ENCODE measurements at places on chromosomes 2 and 18.

DNA sequence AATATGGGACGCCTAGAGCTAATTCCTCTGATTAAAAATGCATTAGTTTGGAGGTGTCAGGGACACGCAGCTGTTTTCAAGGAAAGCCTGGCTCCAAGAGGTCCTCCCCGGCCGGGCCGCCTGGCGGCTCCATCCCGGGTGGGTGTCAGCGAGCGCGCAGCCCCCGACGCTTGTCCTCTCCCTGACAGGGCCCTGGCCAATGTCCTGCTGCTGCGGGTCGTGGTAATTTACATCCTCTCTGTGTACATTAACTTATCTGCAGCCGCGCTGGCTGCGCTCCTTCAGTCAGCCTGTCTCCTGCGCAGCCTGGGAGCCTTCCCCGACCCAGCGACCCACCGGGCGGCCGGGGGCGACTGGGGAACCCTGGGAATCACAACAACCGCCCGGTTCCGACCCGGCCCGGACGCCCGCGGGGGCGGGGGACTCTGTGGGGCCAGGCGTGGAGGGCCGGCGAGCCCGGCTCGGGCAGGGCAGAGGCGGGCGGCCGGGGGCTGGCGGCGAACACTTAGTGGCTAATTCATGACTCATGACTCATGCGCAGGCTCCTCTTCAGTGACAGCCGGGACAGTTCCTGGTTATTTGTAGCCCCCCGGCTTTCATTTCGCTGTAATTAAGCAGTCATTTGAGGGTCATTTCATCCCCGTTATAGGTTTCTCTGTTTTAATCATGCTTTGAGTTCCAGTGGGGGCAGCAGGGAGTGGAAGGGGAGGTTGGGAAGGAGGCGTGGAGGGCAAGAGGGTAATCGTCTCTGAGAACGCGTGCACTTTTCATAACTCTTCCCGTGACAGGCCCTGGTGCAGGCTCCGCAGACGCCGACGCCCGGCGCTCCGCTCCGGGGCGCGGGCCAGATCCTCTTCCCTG, 141.9 kb upstream of the CTAGE1 start:
- DNase-seq = peak; percentile 33
- no peaks in the 10 kb centered on the region for H3K36me3 ChIP-seq
- H3K27ac ChIP-seq = no peak overlapping the region
- H3K4me1 ChIP-seq = peaks cover 30% of the 10 kb centered on the region

DNA sequence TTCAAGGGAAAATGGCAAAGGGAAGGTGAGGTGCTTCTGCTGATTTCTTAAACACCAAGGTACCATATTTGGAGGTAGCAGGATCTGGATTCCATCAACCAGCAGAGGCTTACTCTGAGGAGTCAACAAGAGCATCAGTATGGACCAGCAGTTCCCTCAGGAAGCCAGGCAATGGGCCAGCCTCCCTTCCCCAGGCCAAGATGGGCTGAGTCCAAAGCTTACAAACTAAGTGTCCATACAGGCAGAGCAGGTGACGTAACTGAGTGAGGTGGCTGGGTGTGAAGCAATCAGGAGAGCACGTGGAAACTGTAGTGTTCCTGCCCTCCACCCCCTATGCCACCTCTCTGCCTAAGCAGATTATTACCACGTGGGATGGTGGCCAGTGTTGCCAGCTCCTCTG, 134.2 kb upstream of the HNRNPA3 start:
- no peaks in the 10 kb centered on the region for H3K36me3 ChIP-seq
- H3K27me3 ChIP-seq = peaks cover 3% of the 10 kb centered on the region
- H3K27ac ChIP-seq = no peak overlapping the region
- no peak for DNase-seq
- H3K4me1 ChIP-seq = peaks cover 14% of the 10 kb centered on the region

- peaks cover 13% of the 10 kb centered on the region for H3K4me1 ChIP-seq
- DNase-seq = no peak
- H3K27ac ChIP-seq = peak overlapping the region; percentile 53
- H3K27me3 ChIP-seq = no peaks in the 10 kb centered on the region
Measured at GRCh38 chr2:55109219-55109891, 59.1 kb upstream of the RTN4 start.

GRCh38 chr2:12320991-12321641, 395.6 kb upstream of the TRIB2 start:
- no peak for DNase-seq
- no peak overlapping the region for H3K27ac ChIP-seq
- no peaks in the 10 kb centered on the region for H3K27me3 ChIP-seq

DNA sequence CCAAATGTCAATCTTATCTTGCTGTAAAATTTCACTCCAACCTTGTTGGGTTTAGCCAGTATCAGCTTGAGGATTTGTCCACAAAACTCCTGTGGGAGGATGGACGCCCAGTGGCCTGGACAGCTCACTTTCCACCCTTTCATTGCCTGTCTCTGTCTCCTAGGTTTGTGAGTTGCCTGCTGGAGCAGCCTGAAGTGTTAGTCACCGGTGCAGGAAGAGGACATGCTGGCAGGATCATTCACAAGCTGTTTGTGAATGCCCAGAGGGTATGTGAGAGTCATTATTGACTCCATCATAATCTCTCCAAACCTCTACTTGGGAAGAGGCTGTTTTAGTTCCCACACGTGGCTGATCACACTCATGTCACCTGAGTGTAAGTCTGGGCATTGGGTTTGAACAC, 112.3 kb downstream of the RAB3GAP1 start:
- H3K4me3 ChIP-seq = no peak overlapping the region
- no peak overlapping the region for H3K27ac ChIP-seq
- no peaks in the 10 kb centered on the region for H3K27me3 ChIP-seq
- H3K4me1 ChIP-seq = peaks cover 8% of the 10 kb centered on the region
- no peak for DNase-seq
- H3K36me3 ChIP-seq = peaks cover 44% of the 10 kb centered on the region

DNA sequence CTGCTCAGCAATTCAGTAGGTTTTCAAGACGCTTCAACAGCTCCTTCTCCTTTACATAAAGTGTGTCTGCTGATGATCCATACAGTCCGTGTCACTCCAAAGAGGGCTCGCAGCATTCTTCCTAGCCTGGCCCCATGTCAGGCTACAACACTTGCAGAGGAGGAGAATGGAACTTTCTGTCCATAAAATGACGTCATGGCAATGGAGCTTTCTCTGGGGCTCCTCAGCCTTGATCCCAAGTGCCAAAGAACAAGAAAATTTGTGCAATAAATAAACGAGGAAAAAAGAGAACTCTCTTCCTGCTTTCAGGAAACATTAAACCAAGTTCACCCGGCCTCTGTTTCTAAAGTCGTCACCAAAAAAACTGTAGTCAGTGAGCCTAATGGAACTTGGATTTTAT, 199.5 kb upstream of the MEIS1 start:
- no peak for DNase-seq
- no peaks in the 10 kb centered on the region for H3K36me3 ChIP-seq
- peaks cover 10% of the 10 kb centered on the region for H3K4me1 ChIP-seq
- H3K27me3 ChIP-seq = no peaks in the 10 kb centered on the region

GRCh38 chr2:216696321-216696720, 972 bp upstream of the IGFBP5 start:
- peaks cover 30% of the 10 kb centered on the region for H3K27me3 ChIP-seq
- H3K27ac ChIP-seq = no peak overlapping the region

DNA sequence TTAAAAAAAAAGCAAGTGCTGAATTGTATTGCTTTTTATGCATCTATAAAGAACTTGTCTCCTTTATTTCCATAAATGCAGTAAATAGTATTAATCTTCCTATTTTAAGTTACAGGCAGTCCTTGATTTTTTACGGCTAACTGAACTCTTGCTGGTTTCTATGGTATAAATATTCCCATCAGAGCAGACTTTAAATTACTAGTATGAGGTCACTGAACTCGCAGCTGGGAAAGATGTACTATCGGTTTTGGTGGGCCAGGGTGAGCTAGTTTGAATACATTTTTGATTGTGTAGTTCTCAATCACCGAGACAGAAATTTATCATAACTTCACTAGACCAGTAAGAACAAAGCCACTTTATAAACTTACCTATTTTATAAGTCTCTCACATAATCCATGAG, 20.9 kb upstream of the KDSR start:
- H3K36me3 ChIP-seq = peaks cover 11% of the 10 kb centered on the region
- no peak overlapping the region for H3K4me3 ChIP-seq
- no peak for DNase-seq
- H3K27me3 ChIP-seq = no peaks in the 10 kb centered on the region

- no peaks in the 10 kb centered on the region for H3K36me3 ChIP-seq
- H3K27me3 ChIP-seq = no peaks in the 10 kb centered on the region
- H3K27ac ChIP-seq = no peak overlapping the region
- no peak overlapping the region for H3K4me3 ChIP-seq
- H3K4me1 ChIP-seq = no peaks in the 10 kb centered on the region
- DNase-seq = no peak
Measured at GRCh38 chr2:189363559-189363958, 77.7 kb upstream of the WDR75 start.

- H3K4me1 ChIP-seq = peaks cover 47% of the 10 kb centered on the region
- H3K36me3 ChIP-seq = no peaks in the 10 kb centered on the region
- DNase-seq = peak; percentile 62
- H3K27me3 ChIP-seq = peaks cover 6% of the 10 kb centered on the region
- no peak overlapping the region for H3K27ac ChIP-seq
Measured at GRCh38 chr2:202035089-202035940, 1.7 kb downstream of the FZD7 start.

DNA sequence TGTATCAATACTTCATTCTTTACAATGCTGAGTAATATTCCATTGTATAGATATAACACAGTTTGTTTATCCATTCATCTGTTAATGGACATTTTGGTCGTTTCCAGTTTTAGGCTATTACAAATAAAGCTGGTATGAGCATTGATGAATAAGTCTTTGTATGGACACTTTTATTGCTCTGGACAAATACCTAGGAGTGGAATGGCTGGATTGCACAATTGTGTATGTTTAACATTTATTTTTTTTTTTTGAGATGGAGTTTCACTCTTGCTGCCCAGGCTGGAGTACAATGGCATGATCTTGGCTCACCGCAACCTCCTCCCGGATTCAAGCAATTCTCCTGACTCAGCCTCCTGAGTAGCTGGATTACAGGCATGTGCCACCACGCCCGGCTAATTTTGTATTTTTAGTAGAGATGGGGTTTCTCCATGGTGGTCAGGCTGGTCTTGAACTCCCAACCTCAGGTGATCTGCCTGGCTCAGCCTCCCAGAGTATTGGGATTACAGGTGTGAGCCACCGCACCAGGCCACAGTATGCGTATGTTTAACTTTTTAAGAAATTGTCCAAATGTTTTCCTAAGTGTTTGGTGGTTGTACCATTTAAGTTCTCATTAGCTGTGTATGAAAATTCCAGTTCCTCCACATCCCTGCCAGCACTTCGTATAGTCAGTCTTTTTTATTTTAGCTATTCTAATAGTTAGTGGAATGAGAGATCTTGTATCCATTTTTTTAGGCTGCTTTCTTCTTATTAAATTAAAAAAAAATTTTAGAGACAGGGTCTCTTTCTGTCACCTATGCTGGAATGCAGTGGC, 194.9 kb upstream of the HAAO start:
- H3K27me3 ChIP-seq = peaks cover 3% of the 10 kb centered on the region
- no peak for DNase-seq
- H3K27ac ChIP-seq = no peak overlapping the region
- H3K36me3 ChIP-seq = peaks cover 4% of the 10 kb centered on the region
- peaks cover 11% of the 10 kb centered on the region for H3K4me1 ChIP-seq

DNA sequence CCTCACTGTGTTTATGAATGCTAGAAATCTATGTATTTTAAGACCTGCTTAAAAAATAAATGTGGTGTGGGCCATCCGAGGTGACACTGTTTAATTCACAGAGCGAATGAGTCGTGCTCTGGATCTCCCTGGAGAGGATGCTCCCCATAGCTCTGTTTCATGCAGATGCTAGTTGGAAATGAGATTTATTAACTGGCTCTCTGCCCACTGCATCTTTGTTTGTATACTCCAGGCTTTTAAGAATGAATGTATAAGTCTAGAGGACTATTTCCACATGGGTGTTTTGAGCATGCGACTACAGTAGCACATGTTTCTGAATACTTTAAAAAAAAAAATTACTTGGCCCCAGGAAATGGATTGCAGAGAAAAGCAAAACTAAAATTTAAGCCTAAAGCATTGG, 3.9 kb downstream of the MAPRE2 start:
- no peak for DNase-seq
- no peaks in the 10 kb centered on the region for H3K36me3 ChIP-seq
- H3K4me3 ChIP-seq = no peak overlapping the region
- H3K4me1 ChIP-seq = peaks cover 60% of the 10 kb centered on the region
- no peak overlapping the region for H3K27ac ChIP-seq

DNA sequence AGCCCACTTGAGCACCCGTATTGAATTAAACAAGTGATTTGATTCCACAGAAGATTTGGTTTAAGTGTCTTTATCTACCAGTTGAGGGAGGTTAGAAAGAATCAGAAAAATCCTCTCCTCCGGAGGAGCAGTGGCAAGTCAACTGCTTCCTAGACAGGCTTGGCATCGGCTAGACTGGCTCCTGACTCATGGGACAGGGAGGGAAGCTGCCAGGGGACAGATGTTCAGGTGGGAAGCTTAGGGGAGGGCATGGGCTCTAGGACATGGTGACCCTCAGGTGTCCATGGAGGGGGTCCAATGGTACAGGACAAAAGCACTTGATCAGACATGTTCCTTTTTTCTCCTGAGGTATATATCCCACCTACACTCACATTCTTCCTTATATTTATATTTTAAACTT, 119.3 kb upstream of the IL1R2 start:
- H3K36me3 ChIP-seq = peaks cover 78% of the 10 kb centered on the region
- DNase-seq = no peak
- no peak overlapping the region for H3K4me3 ChIP-seq
- peaks cover 23% of the 10 kb centered on the region for H3K4me1 ChIP-seq

- H3K4me3 ChIP-seq = no peak overlapping the region
- no peaks in the 10 kb centered on the region for H3K27me3 ChIP-seq
- DNase-seq = no peak
- peaks cover 6% of the 10 kb centered on the region for H3K36me3 ChIP-seq
Measured at GRCh38 chr18:76005632-76006208, 489.3 kb downstream of the ZNF516 start.

DNA sequence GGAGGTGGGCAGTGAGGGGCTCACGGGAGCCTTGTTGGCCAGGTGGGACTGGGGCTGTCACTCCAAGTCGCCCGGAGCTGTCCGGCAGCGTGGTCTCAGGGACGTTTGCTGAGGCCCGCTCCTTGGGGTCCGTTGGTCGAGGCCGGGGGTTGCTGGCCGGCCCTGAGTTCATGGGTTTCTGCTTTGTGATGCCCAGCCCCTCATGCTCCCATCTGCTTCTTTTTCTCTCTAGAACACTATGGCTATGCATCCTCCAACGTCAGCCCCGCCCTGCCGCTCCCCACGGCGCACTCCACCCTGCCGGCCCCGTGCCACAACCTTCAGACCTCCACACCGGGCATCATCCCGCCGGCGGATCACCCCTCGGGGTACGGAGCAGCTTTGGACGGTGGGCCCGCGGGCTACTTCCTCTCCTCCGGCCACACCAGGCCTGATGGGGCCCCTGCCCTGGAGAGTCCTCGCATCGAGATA, 14.5 kb downstream of the NFATC1 start:
- no peak overlapping the region for H3K27ac ChIP-seq
- H3K4me1 ChIP-seq = peaks cover 19% of the 10 kb centered on the region
- H3K27me3 ChIP-seq = no peaks in the 10 kb centered on the region
- peaks cover 3% of the 10 kb centered on the region for H3K36me3 ChIP-seq
- no peak overlapping the region for H3K4me3 ChIP-seq
- no peak for DNase-seq

DNA sequence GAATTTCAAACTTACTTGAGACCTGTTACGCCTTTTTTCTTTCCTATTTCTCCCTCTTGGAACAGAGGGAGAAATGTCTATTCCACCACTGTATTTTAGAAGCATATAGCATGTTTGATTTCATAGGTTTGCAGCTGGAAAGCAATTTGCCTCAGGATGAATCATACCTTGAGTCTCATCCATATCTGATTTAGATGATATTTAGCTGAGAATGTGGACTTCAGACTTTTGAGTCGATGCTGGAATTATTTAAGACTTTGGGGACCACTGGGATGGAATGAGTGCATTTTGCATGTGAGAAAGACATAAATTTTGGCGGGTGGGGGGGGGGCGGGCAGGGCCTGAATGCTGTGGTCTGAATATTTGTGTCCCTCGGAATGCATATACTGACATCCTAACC, 282.7 kb upstream of the STON1 start:
- H3K36me3 ChIP-seq = no peaks in the 10 kb centered on the region
- peaks cover 7% of the 10 kb centered on the region for H3K4me1 ChIP-seq
- no peak for DNase-seq
- H3K27ac ChIP-seq = no peak overlapping the region

All from WTC11 (cell line).